Stimulated activated CD8-positive, alpha-beta memory T cell treated with anti-CD3 and anti-CD28 coated beads, Interleukin-7, amount 100 ng/mL, for 1 hour (primary cell): ENCODE measurements at places on chromosomes 5 and 9.

DNA sequence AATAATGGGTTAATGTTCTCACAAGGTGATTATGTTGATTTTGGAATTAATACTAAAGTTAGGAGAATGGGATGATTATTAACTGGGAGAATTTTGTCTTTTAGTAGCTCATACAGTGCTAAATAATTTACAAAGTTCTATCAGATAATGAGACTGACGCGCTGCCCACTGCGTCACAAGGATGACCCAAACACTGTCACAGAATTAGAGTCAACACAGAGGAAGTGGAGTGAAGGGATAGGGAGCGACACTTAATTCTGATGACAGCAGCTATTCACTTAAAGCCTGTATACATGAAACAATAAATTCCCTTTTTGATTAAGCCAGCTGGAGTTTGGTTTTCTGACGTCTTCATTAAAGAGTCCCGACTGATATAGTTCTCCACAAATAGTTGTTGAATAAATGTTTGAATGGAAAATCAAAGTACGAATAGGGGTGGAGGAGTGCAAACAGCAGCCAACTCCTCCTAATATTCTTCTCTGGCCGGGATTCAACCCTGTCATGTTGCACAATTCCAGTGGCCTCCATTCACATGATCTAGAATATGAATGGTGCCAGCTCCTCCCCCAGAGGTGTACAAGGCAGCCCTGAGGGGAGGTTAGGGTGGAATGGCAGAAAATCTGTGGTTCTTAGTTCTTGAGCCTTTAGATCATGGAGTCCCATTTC is 140.3 kb downstream of the PCSK1 start:
- no peak for DNase-seq

- DNase-seq = no peak
These were observed 1.1 kb upstream of the S1PR3 start for GRCh38 chr9:88990041-88990728.

- DNase-seq = no peak
These were observed 153.3 kb downstream of the SLF1 start for GRCh38 chr5:94771742-94772141.

GRCh38 chr5:73921741-73922140 is 295.7 kb downstream of the ARHGEF28 start:
- DNase-seq = no peak

DNA sequence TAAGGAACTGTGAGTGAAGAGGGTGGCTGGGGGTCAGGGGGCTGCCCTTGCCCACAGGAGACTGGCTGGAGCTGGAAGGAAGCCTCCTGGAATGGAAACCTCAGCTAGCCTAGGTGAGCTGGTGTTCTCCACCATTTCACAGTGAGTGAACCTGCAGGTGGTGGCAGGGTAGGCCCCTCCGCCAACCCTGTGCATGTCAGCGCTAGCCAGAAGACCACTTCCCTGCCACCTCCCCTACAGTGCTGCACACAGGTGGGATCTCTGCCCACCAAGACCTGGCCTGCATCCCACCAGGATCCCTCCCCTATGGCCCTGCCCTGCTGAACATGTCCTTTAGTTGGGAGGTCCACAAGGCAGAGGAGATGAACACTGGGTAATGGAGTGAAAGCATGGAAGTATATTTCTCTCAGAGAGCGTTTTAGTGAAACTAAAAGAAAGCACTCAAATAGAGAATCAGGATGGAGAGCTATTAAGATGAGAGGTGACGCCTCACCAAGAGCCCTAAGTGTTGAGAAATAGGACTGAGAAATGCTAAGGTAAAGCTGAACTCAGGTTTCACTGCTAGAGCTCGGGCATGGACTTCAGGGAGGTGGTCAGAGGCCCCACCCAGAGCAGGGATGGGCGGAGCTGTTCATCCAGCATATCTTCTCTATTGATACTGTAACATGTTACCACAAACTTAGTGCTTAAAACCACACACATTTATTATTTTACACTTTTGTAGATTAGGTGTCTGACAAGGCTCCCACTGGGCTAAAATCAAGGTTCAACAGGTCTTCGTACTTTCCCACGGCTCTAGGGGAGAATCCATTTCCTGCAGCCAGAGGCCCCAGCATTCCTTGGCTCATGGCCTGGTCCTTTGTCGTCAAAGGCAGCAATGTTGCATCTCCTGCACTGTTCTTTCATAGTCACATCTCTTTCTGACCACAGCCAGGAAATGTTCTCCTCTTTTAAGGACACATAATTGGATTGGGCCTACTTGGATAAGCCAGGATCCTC is 83.2 kb downstream of the DIRAS2 start:
- DNase-seq = no peak

DNA sequence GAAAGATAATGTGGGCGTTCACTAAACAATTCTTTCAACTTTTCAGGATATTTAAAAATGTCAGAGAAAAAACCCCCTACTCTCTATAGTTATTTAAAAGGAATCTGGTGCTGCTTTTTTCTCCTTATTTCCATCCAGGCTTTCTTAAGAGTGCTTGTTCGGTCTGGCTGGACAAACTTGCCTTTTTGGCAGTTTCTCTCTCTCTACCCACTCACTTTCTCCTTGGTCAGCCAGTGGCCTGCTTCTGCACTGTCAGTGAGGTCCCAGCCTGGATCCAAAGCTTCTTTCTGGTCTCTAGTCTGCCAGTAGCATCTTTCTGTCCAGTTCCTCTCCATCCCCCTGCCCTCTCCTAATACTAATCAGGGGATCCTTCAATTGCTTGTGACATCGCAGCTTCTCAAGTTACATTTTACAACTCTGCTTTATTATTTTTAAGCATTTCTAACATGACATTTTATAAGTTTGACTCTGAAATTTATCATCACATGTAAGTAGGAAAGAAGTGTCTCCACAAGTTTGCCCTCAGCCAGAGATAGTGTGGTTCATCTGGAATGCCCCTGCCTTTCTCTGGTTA is 50.4 kb downstream of the PIK3R1 start:
- DNase-seq = no peak

- DNase-seq = no peak
These were observed 160.6 kb downstream of the OLFM1 start for GRCh38 chr9:135248111-135248510.

GRCh38 chr5:168947212-168947868 is 353.6 kb downstream of the SLIT3 start:
- no peak for DNase-seq

GRCh38 chr5:50653946-50654345 is 12.5 kb upstream of the PARP8 start:
- no peak for DNase-seq

- no peak for DNase-seq
These were observed 59.5 kb upstream of the GNE start for GRCh38 chr9:36317766-36318165.

DNA sequence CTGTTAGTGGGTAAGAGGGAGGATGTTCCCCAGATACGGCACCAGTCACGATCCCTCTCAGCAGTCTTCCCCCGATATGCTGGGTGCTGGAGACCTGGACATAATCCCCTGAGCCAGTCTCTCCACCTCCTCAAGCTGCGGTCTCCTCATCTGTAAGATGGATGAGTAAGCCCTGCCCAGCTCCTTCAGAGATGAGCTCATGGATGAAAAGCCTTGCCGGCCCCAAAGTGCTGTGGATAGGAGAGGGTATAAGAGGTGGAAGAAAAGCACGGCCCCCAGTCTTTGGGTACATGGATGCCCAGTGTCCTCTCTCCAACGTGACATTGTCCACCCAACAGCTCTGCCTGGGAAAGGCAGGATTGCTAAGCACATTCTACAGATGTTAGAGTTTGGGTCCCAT is 4.5 kb downstream of the CAMK2A start:
- no peak for DNase-seq

DNA sequence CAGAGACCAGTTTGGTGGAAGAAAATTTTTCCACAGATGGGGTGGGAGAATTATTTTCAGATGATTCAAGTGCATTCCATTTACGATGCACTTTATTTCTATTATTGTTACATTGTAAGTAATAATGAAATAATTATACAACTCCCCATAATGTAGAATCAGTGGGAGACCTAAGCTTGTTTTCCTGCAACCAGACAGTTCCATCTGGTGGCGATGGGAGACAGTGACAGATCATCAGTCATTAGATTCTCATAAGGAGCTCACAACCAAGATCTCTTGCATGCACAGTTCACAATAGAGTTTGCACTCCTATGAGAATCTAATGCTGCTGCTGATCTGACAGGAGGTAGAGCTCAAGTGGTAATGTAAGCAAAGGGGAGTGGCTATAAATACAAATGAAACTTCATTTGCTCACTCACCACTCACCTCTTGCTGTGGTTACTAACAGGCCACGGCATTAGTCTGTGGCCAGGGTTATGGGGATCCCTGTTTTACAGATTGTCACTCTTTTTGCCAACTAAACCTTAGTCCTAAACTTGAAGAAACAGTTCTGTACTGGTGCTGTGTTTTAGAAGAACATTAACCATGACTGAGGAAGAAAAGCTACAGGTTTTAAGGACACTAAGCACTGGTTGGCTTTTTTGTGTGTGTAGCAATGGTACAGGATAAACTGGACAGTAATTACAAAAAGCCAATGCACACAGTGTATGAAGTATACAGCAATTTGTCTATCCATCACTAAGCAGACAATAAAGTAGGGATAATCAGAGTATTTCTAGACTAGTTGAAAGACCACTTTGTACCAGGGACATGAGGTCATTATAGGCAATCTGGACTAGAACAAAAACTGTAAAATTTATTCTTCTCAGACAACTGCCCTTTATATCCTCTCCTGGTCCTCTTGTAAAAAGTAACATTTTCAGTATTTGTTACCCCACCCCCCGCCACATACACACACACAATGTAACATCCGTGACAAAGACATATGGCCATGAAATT is 9.9 kb downstream of the TMEM232 start:
- no peak for DNase-seq

- no peak for DNase-seq
These were observed 32.3 kb downstream of the GALNT12 start for GRCh38 chr9:98839724-98840123.
